ENCODE measurements at places on chromosomes 2 and 18. TPM values are rescaled to one million over a fixed set of nuclear protein-coding genes. Genes with fewer than 3 reads are reported as not detected.

DNA sequence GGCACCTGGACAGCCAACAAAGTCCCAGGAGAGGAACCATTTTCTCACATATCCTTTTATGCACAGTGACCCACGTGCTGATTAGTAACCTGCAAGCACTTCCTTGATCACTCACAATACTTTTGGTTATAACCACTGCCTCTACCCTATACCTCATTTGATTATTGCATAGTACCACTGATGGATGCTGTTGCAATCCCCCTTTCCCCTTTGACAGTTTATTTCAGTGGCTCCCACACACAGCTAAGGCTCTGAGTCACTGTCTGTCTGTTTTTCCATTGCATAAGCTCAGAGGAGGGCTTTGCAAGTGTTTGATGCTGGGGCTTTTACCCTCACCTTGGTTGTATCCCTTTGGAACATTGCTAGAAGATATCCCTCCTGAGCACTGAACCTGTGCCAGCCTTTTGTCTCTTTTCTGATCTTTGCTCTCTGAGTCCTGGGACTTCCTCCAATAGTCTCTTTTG is 101.7 kb upstream of the RBBP8 start:
- DNase-seq = no peak

DNA sequence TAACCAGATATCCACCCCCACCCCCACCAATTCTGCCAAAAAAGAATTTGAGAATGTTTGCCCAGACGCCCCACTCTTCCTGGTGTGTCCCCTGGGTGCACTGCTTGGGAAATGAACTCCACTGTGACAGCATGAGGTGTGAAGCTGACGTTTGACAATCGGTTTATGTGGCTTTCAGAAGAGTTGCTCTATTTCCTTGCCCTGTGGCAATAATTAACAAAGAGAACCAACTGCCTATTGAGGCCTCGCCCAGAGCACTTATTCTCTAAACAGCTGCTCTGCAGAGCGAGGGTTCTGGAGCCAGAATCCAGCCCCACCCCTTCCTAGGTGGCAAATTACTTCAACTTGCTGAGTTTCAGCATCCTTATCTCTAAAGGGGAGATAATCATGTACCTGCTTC is 115.8 kb upstream of the SIX3 start:
- no peak for DNase-seq

- DNase-seq = no peak
Measured at GRCh38 chr2:206289391-206289790, 14.9 kb downstream of the ZDBF2 start.

DNA sequence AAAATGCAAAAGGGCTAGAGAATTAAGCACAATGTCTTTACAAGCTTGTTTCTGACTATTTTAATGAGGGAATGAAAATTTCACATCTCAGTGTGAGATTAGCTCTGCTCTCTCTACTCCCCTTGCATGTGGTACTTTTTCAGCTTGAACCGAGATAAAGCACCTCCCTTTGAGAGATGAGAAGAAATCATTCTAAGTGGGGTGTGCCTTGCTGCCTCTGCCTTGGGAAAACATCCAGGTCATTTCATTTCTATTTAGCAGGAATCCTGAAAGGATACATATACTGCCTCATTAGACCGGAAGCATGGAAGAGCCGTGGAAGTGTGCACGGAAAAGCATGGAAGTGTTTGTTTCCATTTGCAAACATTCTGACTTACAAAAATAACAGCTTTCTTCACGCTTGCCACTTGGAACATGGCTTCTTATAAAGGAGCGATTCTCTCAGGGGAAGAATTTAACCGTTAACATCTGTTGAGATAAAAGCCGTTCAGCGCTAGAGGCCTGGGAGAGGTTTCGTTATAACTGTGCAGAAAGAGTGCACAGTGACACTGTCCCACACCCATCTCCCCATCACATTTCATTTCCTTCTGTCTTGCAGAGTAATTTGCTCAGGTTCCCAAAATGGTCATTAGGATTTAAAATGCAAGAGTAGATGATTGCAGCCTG is 16.7 kb downstream of the NOSTRIN start:
- DNase-seq = no peak

DNA sequence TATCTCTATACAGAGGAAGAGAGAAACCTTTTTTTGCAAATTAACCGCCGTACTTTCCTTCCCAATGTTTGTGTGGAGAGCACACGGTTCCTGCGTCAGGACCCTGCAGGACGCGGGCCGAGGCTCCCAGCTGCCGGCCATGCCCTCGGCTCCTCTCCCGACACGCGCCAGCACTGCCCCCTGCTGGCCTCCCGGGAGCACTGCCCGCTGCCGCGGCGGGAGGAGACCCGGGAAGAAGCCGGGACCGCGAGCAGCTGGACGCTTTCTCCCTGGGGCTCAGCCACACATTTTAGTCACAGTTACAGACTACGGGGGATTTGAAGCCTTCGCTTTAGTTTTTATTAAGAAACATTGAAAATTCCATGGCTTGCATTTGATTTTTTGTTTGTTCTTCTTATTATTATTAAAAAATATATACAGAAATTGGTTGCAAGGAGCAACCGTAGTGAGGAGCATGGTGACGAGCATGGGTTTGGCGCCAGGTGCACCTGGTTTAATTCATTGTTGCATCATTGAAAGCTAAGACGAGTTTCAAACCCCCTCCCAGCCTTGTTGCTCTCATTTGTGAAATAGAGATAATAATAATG is 401.2 kb downstream of the GALR1 start:
- peak; percentile 36 for DNase-seq

GRCh38 chr2:211070547-211070946 is 514.1 kb downstream of the CPS1 start:
- DNase-seq = no peak

DNA sequence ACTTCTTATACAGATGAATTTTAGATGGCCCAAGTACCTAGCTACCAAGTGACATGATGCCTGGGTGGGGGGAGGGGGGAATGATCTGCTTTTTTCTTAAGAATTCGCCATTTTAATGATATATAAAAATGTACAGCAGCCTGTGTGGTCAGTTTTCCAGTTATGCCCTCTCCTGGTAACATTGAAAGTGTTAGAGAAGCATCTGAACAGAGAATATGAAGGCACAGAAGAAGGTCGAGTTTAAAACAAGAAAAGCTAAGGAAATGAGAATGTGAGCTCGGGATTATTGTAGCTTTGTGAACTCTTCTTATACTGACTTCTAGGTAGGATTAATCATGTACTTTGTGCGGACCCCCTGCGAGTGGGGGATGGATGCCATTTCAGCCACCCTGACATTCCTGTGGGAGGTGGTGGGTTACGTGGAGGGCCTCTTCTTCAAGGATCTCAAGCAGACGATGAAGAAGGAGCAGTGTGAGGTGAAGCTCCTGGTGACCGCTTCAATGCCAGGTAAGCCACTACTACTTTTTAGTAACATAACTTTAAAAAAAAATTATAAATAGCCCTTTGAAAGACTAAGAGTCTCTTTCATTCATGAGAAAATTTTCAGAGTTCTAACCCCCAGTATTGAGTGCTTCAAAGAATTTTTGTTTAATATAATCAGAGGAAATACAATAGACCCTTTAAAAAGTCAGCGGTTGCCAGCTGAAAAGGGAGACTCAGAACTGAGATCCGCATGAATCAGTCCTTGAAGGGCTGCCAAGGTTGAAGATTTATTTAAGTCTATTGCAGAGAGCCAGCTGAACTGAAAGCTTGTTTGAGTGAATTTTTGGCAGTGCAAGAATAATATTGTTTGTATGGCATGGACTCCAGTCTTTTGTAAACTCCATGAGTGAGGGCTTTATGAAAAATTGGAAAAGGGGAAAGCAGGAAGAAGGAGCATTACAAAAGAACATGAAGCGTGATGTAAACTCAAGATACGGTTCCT is 68.6 kb upstream of the RPE start:
- DNase-seq = no peak

- DNase-seq = no peak
Measured at GRCh38 chr2:41741951-41742595, 305.7 kb upstream of the PKDCC start.

GRCh38 chr2:41602341-41602740 is 445.5 kb upstream of the PKDCC start:
- no peak for DNase-seq

Gene MOGAT1
- total RNA-seq = not detected

Gene CNDP2
- 196 TPM for total RNA-seq

Gene PROKR1
- not detected for total RNA-seq

Gene GRB14
- not detected for total RNA-seq

Gene LOXHD1
- not detected for total RNA-seq

Gene EGR4
- 0.30 TPM for total RNA-seq

Gene BOLL
- total RNA-seq = not detected

Gene AMER3
- total RNA-seq = not detected

Measured in B cell (primary cell).